ENCODE measurements at places on chromosomes 1 and 21. TPM values are rescaled to one million over a fixed set of nuclear protein-coding genes. Genes with fewer than 3 reads are reported as not detected.

The SLC45A1 gene
- total RNA-seq: 0.52 TPM

The FCER1G gene
- 0.61 TPM for total RNA-seq

The CRP gene
- total RNA-seq: not detected

The PLCH2 gene
- 0.21 TPM for total RNA-seq

The S100A8 gene
- total RNA-seq: not detected

The LORICRIN gene
- total RNA-seq: not detected

The S100A1 gene
- 5.8 TPM for total RNA-seq

The KLHDC7A gene
- 4.4 TPM for total RNA-seq

The C1orf226 gene
- total RNA-seq: 5.1 TPM

DNA sequence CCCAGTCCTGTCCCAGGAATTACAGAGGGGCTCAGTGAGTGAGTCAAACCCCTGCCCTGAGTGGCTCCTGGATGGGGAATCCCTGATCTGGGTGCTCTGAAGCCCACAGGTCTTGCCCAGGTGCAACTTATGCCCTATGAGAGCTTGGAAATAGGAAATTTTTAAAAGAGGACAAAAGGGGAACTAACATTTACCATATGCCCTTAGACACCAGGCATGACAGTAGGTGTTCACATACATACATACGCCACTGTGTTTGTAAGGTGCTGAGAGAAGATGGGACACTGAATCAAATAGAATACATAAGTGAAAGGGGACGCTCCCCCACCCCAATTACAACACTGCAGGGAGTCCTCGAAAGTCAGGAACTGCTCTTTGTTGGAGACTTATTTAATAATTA is 1.4 kb downstream of the CFAP45 start:
- DNase-seq: no peak

- DNase-seq: no peak
These were observed 75.7 kb upstream of the MAGI3 start for GRCh38 chr1:113314600-113314999.

GRCh38 chr1:223077247-223077833 is 65.7 kb downstream of the TLR5 start:
- DNase-seq: peak; percentile 72

DNA sequence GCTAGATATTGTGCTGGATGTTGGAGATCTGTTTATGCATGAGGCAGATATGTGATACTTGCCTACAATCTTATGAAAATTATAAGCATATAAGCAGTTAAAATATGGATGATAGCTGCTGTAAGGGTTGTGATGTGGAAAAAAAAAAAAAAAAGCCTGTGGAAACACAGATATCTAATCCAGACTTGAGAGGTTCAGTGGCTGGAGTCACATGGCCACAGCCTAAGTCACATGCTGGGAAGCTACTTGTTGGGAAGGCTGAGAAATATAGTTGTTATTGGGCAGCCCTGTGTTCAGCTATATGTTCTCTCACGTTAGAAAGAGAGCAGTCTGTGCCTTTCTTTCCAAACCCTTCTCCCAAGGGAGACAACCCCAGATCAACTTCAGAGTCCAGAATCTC is 15.1 kb downstream of the RAVER2 start:
- DNase-seq: no peak

GRCh38 chr1:227391879-227392278 is 73.6 kb upstream of the CDC42BPA start:
- no peak for DNase-seq

DNA sequence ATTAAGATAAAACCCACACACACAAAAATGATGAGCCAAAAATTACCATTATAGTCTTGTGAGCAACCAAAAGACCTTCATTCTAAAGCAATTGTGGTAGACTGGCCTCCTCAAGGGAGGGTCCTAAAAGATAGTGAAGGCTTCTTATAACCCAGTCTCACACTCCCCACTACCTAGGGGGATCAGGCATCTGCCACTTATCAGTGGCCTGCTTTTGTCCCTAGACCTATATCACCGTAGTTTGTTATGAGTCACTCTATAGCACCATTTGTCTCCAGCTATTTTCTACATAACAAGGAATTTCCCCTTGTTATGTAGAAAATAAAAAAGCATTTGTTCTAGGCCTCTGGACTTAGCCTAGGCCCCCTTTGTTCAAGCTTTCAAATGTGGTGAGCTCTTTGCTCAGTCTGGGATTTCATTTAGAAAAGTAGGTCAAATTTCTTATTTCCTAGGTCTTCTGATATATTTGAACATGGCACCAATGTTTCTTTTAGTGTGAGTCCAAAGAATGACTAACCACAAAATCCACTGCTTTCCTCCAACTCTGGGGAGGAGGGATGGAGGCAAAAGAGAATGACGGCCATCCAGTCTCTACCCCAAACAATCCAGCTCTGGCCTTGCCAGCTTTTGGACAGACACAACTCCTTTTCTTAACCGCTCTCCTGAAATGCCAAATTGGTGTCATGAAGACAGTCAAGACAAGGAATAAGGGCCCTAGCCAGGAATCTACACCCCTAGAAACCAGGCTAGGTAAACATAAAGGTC is 8.9 kb downstream of the ADAR start:
- no peak for DNase-seq

DNA sequence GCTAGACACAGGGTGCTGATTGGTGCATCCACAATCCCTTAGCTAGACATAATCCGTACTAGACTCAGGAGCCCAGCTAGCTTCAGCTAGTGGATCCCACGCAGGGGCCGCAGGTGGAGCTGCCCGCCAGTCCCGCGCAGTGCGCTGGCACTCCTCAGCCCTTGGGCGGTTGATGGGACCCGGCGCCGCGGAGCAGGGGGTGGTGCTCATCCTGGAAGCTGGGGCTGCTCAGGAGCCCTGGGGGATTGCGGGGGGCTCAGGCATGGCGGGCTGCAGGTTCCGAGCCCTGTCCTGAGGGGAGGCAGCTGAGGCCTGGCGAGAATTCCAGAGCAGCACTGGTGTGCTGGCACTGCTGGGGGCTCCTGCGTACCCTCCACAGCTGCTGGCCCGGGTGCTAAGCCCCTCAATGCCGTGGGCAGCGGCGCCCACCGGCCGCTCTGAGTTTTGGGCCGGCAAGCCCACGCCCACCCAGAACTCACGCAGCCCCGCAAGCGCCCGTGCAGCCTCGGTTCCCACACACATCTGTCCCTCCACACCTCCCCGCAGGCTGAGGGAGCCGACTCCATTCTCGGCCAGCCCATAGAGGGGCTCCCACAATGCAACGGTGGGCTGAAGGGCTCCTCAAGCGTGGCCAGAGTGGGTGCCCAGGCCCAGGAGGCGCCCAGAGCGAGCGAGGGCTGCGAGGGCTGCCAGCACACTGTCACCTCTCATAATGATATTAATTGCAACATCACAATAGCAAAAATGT is 87.4 kb downstream of the CRB1 start:
- no peak for DNase-seq

- peak; percentile 36 for DNase-seq
These were observed 22.6 kb downstream of the TNNT2 start for GRCh38 chr1:201354901-201355295.

DNA sequence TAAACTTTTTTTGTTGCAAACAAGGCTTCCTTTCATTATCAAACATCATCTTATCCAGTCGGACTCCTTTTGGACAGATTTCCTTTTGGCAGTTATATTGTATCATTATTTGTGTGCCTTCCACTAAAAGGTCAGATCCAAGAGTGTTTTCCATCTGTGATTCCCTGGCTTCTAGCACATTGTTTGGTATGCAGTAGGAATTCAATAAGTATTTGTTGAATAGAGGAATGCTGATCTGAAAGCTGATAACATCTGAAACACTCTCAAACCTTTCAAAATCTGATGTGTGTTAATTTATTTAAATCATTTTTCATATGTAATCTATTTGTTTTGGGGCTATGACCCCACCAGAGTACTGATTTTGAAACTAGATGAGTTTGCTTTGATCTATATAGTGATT is 39.0 kb downstream of the NDC1 start:
- DNase-seq: no peak

- no peak for DNase-seq
These were observed 169.3 kb upstream of the NFIA start for GRCh38 chr1:60913039-60913438.

GRCh38 chr1:67336783-67337182 is 29.1 kb downstream of the IL12RB2 start:
- no peak for DNase-seq

GRCh38 chr1:216587715-216588114 is 135.5 kb downstream of the ESRRG start:
- no peak for DNase-seq

DNA sequence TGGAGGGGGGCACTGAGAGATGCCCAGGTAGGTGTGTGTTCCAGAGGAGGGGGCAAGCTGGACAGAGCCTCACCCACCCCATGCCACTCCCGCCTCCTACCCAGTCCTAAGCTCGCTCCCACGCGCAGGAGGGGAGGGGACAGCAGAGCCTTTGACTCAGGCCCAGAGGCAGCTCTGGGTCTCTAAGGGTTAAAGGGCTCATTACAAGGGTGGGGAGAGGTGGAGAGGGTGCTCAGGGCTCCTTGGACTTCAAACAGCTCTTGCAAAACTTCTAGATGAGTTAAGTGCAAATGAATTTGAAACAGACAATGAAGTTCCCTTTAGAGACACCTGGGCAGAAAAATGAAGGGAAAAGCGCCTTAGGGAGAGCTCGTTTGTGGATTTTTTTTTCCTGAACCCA is 104.2 kb upstream of the CASZ1 start:
- peak; percentile 71 for DNase-seq

GRCh38 chr1:199295107-199295506 is 656.3 kb downstream of the PTPRC start:
- no peak for DNase-seq

GRCh38 chr1:37660664-37661063 is 26.0 kb upstream of the RSPO1 start:
- no peak for DNase-seq

DNA sequence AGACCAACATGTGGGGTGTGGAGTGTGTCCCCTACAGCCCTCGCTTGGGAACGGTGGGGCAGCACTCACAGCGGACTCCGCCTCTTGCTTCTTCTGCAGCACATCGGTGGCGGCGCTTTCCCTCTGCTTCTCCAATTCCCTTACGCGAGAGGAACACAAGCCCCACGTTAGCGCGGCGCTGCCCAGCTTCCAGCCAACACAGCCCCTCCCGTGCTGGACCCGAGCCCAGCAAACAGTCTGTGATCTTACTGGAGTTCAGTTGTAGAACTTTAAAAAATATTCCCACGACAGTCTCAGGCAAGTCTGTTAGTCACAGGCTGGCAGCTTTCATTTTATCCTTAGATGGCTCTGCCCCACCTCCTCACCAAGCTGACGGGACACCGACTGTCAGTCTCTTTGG is 13.6 kb downstream of the THAP3 start:
- DNase-seq: no peak

DNA sequence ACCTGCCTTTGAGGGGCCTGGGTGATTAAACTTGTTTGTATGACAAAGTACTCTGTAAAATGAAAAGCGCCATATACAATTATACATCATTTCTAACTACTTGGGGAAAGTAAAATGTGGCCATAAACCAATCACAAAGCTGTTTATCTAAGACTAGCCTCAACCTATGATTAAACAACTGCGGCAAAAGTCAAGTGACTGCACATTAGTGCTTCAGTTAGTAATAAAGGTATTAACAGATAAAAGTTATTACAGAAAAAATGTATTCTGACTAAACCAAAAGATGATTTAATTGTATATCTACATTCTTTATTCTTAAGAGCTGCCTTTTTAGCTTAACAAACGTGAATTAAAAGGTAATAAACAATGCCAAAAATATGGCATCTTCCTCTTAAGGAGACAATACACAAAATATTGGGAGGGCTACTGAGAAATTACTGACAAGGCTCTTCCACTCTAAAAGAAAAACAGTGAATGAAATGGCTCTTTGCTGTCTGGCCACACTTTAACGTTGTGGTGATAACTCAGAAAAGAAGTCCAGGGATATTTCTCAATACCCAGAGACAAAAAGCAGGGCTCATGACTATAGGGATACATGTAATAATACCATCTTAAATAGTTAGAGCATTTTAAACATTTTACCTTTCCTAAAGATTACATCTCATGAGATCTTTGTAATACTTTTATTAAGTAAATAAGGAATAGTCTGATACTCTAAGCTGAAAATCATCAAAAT is 8.6 kb downstream of the ARHGAP29 start:
- DNase-seq: no peak

DNA sequence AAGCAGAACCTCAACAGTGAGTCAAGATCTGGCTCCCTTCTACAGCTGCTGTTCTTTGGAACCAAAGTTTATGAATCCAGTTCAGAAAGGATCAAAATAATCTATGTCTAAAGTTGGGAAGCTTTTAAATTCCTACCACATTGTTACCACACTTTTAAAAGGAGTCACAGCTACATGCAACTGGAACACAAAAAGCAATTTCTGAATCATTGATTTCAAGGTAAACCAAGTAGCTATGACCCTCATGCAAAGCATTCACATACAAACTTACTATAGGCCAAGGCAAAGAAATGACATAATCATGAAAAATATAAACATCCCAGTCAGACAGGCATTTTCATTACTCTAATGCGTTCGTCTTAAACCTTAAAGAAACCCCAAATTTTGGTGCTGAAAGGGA is 3.5 kb downstream of the SIPA1L2 start:
- no peak for DNase-seq

GRCh38 chr1:215508311-215508710 is 58.8 kb upstream of the KCTD3 start:
- no peak for DNase-seq

GRCh38 chr1:231194843-231195516 is 33.1 kb downstream of the TRIM67 start:
- DNase-seq: no peak

DNA sequence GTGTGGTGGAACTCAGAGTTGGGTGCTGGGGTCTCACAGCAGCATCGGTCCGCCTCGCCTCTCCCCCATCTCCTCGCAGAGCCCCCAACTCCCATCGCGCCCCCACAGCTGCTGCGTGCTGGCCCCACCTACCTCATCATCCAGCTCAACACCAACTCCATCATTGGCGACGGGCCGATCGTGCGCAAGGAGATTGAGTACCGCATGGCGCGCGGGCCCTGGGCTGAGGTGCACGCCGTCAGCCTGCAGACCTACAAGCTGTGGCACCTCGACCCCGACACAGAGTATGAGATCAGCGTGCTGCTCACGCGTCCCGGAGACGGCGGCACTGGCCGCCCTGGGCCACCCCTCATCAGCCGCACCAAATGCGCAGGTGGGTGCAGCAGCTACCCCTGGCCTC is 24.2 kb downstream of the PTPRU start:
- DNase-seq: peak; percentile 76

DNA sequence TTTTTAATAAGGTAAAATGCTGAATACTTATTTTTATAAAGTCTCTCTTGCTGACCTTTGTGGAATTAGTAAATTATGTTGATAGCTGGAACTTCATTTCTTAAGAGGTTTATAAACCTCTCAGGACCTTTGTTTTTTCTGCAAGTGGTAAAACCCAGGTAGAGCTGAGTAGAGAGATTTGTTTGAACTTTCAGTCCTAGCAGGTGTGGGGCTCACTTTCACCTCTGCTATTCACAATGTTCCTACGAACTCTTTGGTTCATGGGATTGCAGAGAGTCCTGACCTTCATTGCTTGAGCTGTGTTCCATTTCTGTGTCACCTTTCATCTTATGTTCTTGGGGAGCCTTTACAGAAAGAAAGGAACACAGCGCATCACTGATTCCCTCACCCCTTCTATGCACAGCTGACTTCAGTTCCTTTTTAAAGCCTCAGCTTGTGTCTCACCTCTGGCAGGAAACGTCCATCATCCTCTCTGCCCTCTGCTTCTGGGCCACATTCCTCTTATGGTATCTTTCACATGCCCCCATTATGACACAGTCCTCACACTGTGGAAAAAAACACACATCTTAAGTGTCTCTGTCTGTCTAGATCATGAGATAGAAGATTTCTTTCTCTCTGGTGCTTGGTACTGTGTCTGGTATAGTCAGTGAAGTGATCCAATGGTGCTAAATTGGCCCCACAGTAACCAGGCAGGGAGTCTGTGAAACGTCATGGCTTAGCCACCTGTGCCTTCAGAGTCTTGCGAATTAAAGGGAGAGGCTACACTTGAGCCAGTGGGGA is 262.5 kb upstream of the B3GALT2 start:
- no peak for DNase-seq
